CD4-positive, CD25-positive, alpha-beta regulatory T cell (primary cell): ENCODE measurements at places on chromosomes 3 and 15.

- DNase-seq: no peak
These were observed 276.5 kb downstream of the TBL1XR1 start for GRCh38 chr3:176920766-176921160.

- DNase-seq: no peak
These were observed 32.4 kb upstream of the LDHAL6B start for GRCh38 chr15:59174151-59174834.

DNA sequence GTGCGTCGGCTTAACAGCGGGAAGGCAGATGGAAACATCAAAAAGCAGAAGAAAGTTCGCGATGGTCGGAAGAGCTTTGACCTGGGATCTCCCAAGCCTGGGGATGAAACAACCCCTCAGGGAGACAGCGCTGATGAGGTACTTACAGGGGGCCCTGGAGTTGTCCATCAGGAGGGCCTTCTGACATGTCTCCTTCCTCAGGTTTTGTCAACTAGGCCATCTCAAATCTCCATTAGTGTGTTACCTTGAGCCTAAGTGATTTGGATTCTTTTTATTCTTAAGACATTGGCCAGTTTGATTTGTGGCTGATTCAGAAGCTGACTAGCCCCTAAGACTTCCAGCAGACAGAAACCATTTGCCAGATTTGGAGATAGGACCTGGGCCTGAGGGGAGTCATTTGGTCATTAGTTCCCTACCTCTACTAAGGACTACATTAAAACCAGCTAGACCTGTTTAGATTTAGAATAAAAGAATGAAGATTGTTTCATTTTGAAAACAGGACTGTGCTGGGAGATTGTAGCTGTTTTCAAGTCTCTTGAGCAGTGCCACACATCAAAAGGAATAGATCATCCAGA, 97.6 kb upstream of the UMPS start:
- DNase-seq: no peak

DNA sequence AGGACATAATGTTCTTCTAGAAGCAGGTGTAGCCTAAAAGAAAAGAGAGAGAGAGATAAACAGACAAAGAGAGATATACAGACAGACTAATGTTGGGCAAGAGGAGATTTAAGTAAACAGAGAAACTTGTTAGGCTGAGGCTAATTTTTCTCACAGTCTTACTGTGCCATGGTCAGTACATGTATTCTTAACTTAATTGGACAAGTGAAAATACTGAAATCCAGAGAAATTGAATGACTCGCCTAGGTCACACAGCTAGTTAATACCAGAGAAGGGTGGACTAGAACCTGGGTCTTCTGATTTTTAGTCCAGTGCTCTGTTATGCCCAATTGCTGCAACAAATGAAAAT, 6.7 kb upstream of the ZNF609 start:
- no peak for DNase-seq

DNA sequence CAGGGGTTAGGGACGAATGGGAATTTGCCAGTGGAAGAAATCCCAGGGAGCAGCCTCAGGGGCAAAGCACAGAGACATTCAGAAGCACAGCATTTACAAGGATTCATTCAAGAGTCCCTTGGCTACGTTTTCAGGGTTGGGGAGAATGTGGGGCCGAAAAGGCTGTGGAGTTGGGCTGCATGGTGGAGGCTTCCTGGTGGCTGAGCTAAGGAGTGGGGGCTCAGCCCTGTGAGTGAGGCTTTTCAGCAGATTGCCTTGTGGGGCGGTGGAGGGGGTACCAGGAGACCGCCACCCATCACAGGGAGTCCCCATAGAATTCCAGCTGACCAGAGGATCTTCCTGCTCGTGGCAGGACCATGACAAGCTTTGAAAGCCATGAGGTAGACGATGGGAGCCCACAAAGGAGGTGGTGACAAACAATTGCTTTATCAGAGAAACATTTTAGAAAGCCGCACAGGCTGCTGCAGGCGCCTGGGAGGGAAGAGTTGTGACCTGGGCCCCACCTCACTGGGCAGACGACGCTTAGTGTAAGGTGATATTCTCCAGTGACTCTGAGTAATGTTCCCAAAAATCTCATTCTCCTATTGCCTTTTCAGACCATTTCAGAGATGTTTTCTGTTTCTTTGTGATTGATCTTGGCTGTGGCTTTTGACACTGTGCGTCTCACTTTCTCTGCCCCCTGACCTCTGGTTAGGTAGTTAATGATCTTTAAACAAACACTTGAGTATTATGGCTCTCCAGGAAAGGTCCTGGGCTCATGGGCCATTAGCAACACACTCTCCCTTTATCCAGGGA, 128.0 kb downstream of the DNAJB8 start:
- no peak for DNase-seq

DNA sequence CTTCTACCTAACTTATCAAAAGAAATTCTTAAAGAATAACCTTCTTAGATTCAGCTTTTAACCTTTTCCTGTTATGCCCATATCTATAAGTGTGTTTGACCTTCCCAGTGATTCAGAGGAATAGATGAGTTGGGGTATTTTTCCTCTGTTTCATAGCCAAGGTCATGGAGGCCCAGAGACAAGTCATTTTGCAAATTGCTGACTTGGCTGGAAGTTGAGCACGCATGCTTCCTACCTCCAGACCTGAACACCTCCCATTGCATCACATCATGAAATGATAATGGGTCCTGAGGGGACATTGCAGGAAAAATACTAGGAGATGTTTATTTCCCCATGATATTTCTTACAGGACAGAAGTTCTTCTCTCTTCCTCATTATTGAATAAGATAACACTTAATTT, 158.6 kb upstream of the LMCD1 start:
- no peak for DNase-seq

DNA sequence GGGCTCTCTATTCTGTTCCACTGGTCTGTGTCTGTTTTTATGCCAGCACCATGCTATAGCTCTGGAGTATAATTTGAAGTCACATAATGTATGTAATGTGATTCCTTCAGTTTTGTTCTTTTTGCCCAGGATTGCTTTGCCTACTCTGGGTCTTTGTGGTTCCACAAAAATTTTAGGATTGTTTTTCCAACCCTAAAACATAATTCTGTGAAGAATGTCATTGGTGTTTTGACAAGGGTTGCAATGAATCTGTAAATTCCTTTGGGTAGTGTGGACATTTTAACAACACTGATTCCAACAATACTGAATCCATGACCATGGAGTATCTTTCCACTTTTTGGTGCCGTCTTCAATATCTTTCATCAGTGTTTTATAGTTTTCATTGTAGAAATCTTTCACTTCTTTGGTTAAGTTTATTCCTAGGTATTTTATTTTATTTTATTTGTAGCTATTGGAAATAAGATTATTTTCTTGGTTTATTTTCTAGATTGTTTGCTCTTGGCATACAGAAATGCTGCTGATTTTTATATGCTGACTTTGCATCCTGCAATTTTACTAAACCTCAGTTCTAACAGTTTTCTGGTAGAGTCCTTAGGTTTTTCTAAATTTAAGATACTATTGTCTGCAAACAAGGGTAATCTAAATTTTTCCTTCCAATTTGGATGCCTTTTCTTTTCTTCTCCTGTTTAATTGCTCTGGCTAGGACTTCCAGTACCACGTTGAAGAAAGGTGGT, 29.7 kb downstream of the TJP1 start:
- DNase-seq: no peak

GRCh38 chr3:10290481-10291176, 2.1 kb downstream of the GHRL start:
- no peak for DNase-seq

DNA sequence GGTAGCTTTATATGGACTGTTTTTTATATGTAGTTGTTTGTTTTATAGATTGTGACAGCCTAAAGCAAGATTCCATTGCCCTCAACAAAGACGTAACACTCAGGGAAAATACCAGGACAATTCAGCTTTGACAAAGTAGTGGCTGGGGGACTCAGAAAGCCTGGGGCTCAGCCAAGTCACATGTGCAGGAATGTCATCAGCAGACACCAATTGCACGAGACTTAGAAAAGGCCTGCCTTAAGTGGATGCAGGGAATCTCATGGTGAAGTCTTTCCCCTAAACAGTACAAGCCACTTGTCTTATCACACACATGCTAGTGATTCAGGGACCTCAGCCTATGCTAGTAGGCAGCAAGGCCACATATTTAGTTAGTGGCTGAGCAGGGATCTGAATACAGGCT, 381.8 kb upstream of the THBS1 start:
- DNase-seq: no peak

DNA sequence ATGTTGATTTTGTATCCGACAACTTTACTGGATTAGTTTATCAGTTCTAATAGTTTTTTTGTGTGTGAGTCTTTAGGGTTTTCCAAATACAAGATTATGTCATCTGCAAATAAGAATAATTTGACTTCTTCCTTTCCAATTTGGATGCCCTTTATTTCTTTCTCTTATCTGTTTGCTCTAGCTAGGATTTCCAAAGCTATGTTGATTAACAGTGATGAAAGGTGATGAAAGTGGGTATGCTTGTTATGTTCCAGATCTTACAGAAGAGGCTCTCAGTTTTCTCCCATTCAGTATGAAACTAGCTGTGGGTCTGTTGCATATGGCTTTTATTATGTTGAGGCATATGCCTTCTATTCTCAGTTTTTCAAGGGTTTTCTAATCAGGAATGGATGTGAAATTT, 56.4 kb upstream of the CHRNB4 start:
- no peak for DNase-seq

- DNase-seq: no peak
These were observed 4.5 kb upstream of the CACNA1D start for GRCh38 chr3:53489787-53490458.

DNA sequence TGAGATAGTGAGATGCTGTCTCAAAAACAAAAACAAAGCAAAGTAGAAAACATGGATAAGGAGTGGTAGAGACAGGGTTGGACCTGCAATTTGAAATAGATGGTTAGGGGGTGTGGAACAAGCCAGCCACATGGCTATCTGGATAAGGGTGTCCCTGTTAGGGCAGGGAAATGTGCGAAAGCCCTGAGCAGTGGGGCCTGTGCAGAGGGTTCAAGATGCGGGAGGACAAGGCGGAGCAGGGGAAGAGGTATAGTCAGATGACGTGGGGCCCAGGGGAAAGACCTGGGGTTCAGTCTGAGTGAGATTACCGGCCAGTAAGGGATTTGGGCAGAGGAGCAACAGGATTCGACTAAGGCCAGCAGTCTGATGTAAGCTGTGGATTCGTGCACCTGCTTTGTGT, 18.4 kb upstream of the NR2E3 start:
- DNase-seq: no peak
